T follicular helper cell (primary cell): ENCODE measurements at places on chromosomes 6 and 20.

GRCh38 chr20:53061192-53062108 is 89.3 kb downstream of the TSHZ2 start:
- no peak for DNase-seq

DNA sequence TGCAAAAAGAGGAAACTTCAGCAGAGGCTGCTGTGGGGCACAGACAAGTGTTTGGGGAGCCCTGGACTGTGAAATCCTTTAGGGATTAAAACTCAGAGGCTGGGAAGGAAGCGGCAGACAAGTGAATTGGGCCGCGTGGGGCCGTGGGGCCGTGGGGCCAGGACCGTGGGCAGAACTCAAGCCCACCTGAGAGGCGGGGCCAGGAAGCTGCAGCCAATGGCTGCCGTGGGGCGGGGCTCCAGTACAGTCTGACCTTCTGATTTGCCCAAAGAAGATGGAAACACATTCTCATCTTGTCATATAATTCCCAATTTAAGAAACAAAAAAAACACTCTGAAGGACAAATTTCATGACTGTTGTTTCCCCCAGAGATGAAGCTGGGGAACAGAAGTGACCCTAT is 55.4 kb downstream of the ANKRD60 start:
- no peak for DNase-seq

- no peak for DNase-seq
Observed at GRCh38 chr20:60137657-60138245, 179.5 kb downstream of the CDH26 start.

- no peak for DNase-seq
Observed at GRCh38 chr6:33120001-33120400, 44.2 kb downstream of the HLA-DPB1 start.

DNA sequence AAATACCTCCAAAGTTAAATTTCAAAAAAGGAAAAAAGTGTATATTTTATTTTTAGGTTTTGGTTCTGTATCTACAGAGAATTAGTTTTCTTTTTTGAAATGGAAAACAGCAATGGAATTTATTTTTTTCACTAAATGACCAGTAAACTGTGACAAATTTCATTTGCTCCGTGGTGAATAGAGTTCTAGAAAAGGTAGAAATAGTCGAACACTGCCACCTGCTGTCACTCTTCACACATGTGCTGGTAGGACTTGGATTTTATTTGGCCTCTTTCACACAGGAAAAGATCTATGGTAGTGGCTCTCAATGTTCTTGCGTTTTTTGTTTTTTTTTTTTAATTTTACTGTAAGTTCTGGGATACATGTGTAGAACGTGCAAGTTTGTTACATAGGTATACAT is 312.5 kb downstream of the EYA4 start:
- DNase-seq: peak; percentile 5

DNA sequence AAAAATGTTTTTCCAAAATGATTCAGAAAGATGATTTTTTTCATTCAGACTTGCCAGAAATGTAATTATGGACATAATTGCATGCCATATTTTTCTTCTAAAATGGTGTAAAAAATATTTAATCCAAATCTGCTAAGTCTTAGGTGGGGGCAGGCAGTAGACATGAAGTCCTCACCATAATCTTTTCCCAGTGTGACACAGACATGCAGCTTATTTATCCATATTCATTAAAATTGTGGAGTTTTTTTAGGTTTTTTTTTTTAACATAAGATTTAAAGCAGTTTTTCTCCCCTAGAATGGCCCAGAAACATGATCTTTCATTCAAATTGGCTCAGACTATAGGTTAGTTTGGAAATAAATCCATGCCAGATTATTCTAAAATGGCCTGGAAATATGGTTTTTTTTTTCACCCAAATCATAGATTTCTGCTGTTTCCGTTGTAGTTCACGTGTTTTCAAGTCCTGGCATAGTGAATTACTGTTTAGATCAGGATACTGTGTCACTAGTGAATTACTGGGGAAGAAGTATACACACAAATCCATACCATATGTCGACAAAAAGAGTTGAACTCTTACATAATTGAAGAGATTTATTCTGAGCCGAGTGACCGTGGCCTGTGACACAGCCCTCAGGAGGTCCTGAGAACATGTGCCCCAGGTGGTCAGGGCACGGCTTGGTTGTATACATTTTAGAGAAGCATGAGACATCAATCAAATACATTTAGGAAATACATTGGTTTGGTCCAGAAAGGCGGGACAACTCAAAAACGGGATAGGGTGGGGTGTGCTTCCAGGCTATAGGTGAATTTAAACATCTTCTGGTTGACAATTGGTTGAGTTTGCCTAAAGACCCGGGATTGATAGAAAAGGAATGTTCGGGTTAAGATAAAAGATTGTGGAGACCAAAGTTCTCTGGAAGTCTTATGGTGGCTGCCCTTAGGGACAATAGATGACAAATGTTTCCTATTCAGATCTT is 33.9 kb downstream of the ZNF133 start:
- DNase-seq: no peak

- DNase-seq: no peak
Observed at GRCh38 chr6:18154507-18155149, at the start of gene TPMT. Gene TPMT (minus strand): TSS chr6:18155077. CDS start chr6:18149127, 5,950 bp downstream.

DNA sequence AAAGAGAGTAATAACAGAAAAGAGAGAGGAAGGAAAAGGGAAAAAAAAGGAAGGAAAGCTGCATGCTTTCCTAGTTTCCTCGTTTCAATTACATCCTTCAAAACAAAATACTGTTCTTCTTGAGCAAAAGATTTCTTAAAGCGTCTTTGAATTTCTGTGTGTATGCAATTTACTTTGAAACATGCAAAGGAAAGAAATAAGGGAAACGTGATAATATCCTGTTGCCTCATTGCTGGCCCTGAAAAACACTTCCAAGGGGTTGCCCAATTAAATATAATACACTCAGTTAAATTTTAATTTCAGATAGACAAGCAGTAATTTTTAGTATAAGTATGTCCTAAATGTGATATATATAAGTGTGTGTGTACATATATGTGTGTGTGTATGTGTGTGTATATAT is 51.2 kb upstream of the TPD52L1 start:
- no peak for DNase-seq
